ENCODE measurements at places on chromosomes 2 and 18.

DNA sequence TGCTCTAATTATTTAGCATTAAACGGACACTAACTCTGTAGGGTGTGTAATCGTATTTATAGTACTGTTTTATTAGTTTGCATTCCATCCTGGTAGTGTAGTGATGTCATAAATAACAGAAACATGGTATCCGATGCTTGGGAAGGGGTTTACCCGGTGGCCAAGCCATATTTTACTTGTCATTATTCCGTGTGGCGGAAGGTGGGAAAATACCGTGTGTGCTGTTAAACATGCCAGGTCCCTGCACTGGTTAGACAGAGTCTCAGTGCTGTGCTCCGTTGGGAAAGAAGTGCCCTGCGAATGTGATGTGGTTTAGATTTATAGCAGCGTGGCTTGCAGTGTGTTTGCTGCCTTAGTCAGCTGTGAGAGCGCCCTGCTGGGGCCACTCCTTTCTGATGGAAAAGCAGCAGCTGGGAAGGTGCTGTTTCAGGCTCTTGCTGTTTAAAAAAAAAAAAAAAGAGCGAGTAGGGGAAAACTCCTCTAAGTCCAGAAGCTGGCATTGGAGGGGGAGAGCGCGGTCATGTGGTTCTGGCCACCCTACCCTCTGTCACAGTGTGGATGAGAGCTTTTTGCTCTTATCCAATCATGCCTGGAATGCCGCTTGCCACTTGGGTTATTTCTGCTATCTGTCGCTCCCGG is 211.0 kb downstream of the NEDD4L start:
- no peak for DNase-seq

DNA sequence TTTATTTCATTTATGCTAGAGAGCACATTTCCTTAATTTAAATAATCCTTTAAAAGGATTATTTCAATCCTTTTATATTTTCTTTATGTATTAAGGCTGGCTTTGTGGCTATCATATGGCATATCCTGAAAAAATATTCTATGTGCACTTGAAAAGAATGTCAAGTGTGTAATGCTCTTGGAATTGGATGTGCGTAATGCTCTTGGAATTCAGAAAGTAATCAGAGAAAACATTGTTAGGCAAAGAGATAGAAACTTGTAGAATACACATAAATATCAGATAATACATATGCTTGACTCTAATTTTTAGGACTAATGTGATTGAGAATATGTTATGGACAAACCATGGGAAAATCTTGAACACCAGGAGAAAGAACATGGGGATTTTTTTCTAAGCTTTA is 197.5 kb upstream of the COL3A1 start:
- DNase-seq = peak; percentile 20

DNA sequence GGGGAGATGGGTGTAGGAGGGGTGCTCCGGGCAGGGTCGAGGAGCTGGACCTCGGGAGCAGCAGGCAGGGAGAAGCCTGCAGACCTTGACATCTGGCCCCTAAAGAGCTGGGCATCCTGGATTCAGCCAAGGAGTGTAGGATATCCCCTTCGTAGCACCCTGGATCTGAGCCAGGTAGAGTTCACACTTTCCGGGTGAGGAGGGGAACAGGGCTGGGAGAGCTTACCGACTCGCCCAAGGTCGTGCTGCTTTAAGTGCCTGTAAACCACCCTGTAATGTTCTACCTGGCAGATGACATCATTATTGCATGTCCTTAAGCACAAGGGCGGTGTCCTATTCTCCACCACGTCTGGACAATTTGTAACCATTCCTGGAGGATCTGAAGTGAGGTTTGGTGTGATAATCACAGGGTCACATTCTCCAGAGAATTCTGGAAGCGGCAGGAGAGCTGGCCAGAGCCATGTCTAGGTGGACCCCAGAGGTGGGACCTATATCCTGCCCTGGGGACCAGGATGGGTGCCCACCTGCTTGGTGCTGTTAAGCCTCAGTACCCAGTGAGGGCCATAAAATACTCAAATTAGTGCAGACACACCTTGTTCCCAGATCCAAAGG is 14.6 kb downstream of the ITM2C start:
- DNase-seq = no peak

DNA sequence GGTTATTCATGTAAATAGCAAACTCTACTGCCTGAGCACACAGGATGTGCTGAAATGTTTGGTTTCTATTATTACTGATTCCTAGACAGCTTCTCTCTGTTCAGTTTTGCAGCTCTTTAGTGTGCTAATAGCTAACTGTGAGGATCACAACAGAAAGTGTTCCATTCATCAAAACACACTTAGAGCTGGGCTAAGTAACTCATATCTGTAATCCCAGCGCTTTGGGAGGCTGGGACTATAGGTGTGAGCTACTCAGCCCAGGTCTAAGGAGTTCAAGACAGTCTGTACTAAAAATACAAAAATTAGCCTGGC is 63.2 kb downstream of the MOGAT1 start:
- no peak for DNase-seq

DNA sequence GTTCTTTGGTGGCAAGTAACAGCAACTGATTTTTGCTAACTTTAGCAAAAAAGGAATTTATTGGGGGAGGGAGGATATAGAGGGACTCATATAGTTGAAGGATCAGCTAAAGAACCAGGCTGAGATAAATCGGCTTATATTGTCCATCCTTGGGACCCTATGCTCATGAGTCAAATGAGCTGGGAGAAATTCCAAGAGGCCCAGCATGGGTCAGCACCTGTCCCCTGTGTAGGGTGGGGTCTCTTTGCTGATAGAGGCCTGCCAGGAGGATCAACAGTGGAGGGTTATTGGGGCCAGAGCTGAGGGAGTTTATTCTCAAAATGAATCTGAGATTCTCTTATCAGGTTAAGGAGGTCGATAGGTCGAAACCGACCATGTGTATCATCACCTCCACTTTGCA is 97.2 kb downstream of the VAPA start:
- DNase-seq = no peak
